ENCODE measurements at places on chromosomes 11 and 22.

DNA sequence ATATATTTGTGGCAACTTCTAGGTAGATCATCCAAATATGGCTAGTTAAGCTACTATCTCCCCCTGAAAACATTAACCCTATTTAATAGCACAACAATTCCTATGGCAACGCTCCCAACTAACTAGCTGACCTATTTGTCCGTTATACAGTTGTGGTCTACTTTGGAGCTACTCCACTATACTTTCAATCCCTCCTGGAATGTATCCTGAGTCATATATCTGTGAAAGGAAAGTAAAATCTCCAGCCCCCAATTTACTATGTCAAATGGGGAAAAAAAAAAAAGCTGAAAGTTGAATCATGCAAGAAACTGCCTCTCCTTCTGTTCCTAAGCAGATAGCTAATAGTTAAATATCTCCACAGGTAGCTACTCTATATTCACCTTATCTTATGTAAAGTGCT, 128.5 kb downstream of the CD44 start:
- peak; percentile 46 for DNase-seq

- DNase-seq, result no peak
Observed at GRCh38 chr11:74480688-74481417, 12.7 kb downstream of the LIPT2 start.

DNA sequence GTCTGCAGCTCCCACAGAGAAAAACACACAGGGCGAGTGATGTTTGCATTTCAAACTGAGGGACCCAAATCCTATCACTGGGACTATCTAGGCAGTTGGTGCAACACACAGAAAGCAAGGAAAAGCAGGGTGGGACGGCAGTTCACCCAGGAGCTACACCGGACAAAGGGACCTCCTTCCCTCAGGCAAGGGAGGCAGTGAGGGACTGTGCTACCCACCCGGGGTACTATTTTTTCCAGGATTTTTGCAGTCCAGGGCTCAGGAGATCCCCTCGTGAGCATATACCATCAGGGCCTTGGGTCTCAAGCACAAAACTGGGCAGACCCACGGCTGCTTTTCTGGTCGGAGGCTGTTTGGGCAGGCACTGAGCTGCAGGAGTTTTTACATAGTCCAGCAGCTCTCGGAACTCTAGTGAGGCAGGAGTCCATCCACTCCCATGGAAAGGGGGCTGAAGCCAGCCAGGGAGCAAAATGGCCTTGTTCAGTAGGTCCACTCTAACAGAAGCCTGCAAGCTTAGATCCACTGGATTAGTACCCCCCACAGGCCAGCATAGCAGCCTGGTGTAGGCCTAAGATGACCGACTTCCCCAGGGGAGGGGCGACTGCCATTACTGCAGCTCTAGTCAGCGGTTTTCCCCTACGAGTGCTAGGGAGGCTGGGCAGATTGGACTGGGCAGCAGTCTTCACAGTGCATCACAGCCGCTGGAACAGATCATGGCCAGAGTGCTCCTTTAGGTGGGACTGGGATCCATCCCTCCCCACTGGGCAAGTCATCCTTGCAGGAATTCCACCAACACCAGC, 28.2 kb downstream of the CARD18 start:
- DNase-seq, result no peak

DNA sequence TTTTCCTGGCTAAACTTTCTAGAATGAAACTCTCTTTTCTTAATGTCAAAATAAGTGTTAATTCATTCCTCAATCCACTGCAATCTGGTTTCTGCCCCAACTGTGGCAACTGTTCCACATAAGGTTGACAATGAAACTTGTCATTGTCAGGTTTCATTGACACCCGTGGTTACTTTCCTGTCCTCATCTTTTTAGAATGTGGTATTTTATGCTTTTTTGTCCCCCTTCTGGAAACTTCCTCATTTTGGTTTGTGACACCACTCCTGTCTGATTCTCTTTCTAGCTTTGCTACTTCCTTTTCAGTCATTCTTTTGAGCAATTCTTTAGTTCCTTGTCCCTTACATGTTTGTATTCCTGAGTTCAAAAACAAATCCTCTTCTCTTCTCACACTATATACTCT, 7.5 kb upstream of the PDE3B start:
- no peak for DNase-seq

- no peak for DNase-seq
Observed at GRCh38 chr11:8229299-8230177, 34.1 kb downstream of the LMO1 start.

GRCh38 chr11:87325490-87325872, 287.7 kb downstream of the TMEM135 start:
- DNase-seq, result no peak

- no peak for DNase-seq
Observed at GRCh38 chr11:128532572-128533091, 54.7 kb downstream of the ETS1 start.
